ENCODE measurements at places on chromosomes 3 and 15. TPM values are rescaled to one million over a fixed set of nuclear protein-coding genes. Genes with fewer than 3 reads are reported as not detected.

Gene CCDC51
- 28.3 TPM for total RNA-seq

- no peak for DNase-seq
Observed at GRCh38 chr3:18439281-18439680, 14.1 kb upstream of the SATB1 start.

Gene EXD1
- total RNA-seq: not detected

- DNase-seq: no peak
Observed at GRCh38 chr15:31082771-31083369, 18.7 kb downstream of the TRPM1 start.

- no peak for DNase-seq
Observed at GRCh38 chr3:172868582-172869200, 118.2 kb downstream of the ECT2 start.

DNA sequence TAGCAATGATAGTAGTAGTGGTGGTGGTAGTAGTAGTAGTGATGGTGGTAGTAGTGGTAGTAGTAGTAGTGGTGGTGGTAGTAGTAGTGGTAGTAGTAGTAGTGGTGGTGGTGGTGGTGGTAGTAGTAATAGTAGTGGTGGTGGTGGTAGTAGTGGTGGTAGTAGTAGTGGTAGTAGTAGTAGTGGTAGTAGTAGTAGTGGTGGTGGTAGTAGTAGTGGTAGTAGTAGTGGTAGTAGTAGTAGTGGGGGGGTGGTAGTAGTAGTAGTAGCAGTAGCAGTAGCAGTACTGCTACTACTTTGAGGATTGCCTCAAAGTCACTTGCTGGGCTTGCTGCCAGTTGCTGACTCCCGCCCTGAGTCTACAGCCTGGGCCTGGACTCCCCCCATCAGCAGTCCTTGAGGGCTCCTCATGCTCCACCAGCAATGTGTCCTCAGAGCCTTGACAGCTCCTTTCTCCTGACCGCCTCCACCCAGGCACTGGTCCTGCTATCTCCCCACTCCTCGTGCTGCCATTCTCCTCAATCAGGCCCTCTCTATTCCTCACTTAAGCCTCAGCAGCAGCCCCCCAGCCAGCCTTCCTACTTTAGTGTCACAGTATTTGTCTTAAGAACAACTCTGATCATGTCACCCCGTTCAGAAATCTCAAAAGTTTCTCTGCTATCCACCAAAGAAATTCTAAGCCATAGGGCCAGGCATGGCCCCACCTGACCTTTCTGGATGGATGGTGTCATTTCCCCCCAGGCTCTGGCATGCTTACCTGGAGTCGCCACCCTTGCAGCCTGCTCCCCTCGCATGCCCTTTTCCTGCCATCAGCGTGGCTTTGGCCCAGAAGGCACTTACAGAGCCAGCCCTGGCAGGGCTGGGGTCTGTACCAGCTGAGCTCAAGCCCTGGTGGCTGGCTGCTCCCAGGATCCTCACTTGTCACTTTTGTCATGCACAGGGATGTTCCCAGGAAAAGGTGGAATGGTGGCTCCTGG lies 45.6 kb downstream of the DLEC1 start:
- peak; percentile 38 for DNase-seq

- DNase-seq: no peak
Observed at GRCh38 chr3:15316998-15317435, 15.4 kb downstream of the SH3BP5 start.

Gene UBAP1L
- 2.9 TPM for total RNA-seq

- DNase-seq: no peak
Observed at GRCh38 chr15:46080016-46080415, 445.2 kb downstream of the SQOR start.

DNA sequence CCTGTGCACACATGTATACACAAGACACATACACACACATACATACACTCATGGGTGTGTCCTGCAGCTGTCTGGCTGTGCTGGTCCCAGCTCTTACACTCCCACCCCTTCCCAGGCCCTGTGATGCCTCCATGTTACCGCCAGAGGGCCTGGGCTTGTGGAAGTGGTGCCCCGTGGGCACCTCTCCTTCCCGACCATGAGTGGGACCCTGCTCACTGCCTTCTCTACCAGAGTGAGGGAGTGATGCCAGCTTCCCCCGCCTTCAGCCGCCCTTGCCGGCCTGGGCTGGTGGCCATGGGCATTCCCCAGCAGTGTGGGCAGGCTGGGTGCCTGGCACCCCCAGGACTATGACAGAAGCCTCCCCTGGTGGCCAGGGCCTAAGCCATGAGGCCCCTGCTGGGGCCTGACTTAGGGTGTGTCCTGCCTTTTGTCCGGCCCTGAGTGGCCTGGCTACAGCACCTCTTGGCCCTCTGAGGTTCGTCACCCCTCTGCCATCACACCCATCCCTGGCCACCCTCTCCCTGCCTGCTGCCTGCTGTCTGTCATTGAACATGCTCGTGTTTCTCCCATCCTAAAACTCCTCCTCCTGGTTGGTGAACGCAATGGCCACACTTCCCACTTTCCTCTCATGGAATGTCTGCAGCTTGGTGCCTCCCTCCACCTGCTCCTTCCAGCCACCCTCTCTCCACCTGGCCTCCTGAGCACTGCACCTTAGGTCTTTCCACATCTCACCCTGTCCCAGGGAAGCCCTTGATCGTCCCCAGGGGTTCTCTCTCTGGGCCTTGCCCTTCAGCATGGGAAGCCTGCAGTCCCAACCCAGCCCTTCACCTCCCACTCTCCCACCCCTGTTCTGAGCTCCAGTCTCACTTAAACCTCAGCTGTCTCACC lies 14.6 kb downstream of the HDAC11 start:
- DNase-seq: peak; percentile 15

GRCh38 chr15:60544581-60545264 lies 65.8 kb upstream of the ICE2 start:
- no peak for DNase-seq

GRCh38 chr3:122392868-122393844 lies 9.2 kb downstream of the FAM162A start:
- DNase-seq: no peak

DNA sequence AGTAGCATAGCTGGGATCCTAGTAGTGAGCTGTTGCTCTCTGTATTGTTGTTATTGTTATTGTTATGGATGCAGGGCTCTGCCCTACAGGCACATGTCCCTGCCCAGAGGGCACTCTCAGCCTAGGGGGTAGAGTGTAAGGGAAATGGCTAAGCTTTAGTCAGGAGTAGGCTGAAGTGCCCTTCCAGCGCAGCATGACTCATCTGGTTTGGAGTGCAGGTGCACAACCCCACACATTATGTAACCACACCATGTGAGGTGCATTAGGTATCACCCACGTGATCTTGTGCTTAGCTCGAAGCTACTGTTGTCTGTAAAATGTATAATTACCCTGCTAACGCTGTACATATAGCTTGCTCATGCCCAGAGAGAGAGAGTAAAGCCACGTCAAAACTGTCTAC lies 48.3 kb upstream of the TIPARP start:
- peak; percentile 19 for DNase-seq

Gene ACP3
- total RNA-seq: not detected

Gene ATP13A5
- not detected for total RNA-seq

DNA sequence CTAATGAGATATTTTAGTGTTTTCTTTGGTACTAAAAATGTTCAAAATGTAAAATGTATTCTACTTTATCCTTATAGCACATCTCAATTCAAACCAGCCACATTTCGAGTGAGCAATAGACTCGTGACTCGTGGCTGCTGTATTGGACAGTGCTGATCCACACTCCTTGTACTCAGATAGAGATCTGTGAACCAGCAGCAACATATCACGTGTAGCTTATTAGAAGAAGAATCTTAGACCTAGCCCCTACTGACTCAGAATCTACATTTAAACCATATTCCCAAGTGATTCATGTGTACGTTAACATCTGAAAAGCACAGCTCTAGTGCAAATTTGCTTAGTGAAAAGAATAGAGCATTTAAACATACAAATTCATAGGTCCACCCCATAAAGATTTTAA lies 130.9 kb downstream of the IL1RAP start:
- no peak for DNase-seq

GRCh38 chr3:48407542-48408099 lies 22.3 kb downstream of the PLXNB1 start:
- DNase-seq: no peak

Gene PLSCR4
- not detected for total RNA-seq

DNA sequence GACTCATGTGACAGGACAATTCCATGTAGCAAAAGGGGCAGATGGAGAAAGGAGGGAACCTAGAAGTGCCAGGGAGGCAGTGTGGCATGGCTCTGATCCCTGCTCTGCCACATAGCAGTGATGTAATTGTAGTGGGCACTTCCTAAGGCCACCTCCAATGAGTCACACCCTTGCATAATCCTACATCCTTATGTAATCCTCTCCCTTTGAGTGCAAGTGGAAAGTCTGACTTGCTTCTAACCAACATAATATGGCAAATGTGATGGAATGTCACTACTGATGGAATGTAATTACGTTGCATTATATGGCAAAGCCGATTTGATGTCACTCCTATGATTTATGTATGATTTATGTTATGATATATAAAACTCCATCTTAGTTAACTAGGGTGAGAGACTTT lies 72.9 kb upstream of the ATP2C1 start:
- no peak for DNase-seq

Gene WDR72
- total RNA-seq: not detected

GRCh38 chr3:113275258-113275556 lies 63.9 kb downstream of the BOC start:
- DNase-seq: no peak

GRCh38 chr15:97761110-97761509 lies 199.4 kb upstream of the ARRDC4 start:
- DNase-seq: no peak
